ENCODE measurements at places on chromosomes 1 and 21. TPM values are rescaled to one million over a fixed set of nuclear protein-coding genes. Genes with fewer than 3 reads are reported as not detected.

SLC35A3 gene
- 31.4 TPM for total RNA-seq

DDX59 gene
- total RNA-seq, result 29.4 TPM

GRCh38 chr21:29394051-29394450 lies 95.3 kb downstream of the BACH1 start:
- no peaks in the 10 kb centered on the region for H3K27me3 ChIP-seq
- H3K36me3 ChIP-seq, result no peaks in the 10 kb centered on the region
- no peak overlapping the region for H3K27ac ChIP-seq
- no peak overlapping the region for H3K4me3 ChIP-seq

DNA sequence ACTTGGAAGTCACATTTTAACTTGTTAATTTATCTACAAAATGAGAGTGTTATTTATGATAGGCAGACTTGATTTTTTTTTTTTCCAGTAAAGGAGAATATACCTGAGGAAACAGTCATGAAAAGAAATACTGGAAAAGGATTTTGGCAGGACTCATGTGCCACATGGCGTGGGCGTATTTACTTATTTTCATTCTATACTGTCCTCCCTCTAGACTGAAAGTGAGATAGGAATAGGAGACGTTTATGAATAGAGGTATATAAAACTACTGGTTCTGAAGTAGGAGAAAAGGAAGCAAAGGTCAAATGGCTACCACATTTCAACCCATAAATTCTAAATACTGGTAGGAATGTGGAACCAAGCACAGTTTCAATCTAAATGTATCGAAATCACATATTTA lies 94.8 kb upstream of the MPC2 start:
- no peak for DNase-seq
- no peaks in the 10 kb centered on the region for H3K36me3 ChIP-seq
- no peaks in the 10 kb centered on the region for H3K27me3 ChIP-seq

PLA2G2F gene
- total RNA-seq, result 0.18 TPM

LDLRAD1 gene
- total RNA-seq, result not detected

DNA sequence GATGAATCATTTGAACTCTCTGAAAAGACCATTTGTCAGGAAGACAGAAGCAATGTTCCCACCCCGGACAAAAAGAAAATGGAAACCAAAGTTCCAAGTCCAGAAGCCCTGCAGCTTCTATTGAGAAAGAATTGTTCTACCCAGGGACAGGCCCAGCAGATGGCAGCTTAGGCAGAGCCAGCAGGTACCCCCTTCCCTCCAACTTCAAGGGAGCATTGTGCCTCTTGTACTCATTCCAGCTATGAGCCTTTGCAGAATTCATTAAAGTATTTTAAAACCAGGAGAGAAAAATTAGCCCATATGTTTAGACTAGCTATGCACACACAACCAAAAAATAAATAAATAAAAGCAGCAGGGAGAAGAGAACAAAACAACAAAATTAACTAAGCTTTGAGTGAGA lies 85.2 kb upstream of the KCND3 start:
- no peak for DNase-seq
- H3K27me3 ChIP-seq, result peaks cover 12% of the 10 kb centered on the region
- H3K4me1 ChIP-seq, result no peaks in the 10 kb centered on the region
- no peak overlapping the region for H3K4me3 ChIP-seq

DNA sequence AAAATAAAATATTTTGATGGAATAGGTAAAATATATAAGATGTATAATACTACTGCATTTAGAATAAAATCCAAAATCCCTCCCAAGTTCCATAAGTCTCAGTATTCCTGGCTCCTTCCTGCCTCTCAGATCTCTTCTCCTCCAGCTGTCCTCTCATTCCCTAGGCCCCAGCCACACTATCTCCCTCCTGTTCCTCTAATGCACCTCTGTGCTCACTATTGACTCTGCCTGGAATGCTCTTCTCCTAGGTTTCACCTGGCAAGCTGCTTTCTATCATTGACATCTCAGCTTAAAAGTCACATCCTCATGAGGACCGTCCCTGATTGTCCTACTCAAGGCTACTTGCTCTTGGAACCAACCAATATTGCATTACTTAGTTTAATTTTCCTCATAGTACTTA lies 7.2 kb downstream of the NME7 start:
- H3K4me1 ChIP-seq, result peaks cover 36% of the 10 kb centered on the region
- peaks cover 3% of the 10 kb centered on the region for H3K36me3 ChIP-seq

TCHHL1 gene
- total RNA-seq, result not detected

DNA sequence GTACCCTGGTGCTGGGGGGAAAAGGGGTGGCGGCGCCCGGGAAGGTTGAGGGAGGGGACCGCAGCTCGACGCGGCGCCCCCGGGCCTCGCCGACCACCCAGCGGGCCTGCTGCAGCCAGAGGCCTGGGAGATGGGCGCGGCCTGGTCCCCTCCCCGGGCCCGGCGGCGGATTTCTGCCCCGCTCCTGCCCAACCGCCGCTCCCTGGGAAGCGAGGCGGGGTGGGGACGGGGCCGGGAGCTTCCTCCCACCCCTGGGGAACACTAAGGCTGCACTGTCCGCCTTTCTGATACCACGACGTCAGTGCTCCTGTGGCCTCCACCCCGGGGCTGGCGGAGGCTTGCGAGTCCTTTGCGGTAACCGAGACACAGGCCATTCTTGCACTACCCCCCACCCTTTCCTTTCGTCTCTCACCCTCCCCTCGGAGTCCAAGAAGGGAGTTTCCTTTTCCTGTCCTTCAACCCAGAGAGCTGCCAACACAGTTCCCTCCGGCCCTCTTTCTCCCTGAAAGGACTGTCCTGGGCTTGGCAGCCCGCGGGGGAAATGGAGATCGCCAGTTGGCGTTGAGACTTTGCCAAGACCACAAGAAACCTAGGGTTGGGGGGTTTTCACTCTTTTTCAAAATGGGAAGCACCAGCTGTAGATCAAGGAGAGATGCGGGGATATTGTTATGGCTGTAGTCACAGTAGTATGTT lies 742 bp downstream of the SH3GLB1 start:
- peaks cover 23% of the 10 kb centered on the region for H3K4me1 ChIP-seq
- peak overlapping the region; percentile 78 for H3K27ac ChIP-seq
- peak; percentile 56 for DNase-seq
- H3K36me3 ChIP-seq, result peaks cover 3% of the 10 kb centered on the region
- no peaks in the 10 kb centered on the region for H3K27me3 ChIP-seq
- peak overlapping the region; percentile 92 for H3K4me3 ChIP-seq

GRCh38 chr1:27267153-27267552 lies 32.7 kb downstream of the WDTC1 start:
- H3K4me1 ChIP-seq, result no peaks in the 10 kb centered on the region
- H3K4me3 ChIP-seq, result no peak overlapping the region
- DNase-seq, result no peak
- H3K27me3 ChIP-seq, result no peaks in the 10 kb centered on the region

Measured in PC-3 (cell line).